ENCODE measurements at places on chromosomes 1 and 21. TPM values are rescaled to one million over a fixed set of nuclear protein-coding genes. Genes with fewer than 3 reads are reported as not detected.

DNA sequence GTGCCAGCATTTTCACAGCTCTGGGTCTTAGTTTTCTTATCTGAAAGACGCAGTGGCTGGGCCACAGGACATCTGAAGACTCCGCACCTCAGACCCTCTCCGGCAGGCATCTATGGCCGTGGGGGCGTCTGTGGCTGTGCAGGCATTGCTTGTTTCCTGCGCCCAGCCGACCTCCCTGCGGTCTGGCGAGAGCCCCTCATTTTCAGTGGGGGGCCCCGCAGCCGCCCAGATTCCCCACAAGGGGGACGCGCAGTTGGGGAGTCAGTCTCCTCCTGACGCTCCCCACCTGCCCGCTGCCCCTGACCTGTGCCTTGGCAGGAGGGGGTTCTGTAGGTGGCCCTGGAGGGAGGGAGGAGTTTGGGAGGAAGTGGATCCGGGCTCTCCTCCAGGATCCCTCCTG, 3.5 kb upstream of the TFF1 start:
- DNase-seq: no peak

- no peak for DNase-seq
Observed at GRCh38 chr1:230312676-230313075, 113.5 kb downstream of the PGBD5 start.

- no peak for DNase-seq
Observed at GRCh38 chr1:111847466-111847865, 91.8 kb downstream of the DDX20 start.

DNA sequence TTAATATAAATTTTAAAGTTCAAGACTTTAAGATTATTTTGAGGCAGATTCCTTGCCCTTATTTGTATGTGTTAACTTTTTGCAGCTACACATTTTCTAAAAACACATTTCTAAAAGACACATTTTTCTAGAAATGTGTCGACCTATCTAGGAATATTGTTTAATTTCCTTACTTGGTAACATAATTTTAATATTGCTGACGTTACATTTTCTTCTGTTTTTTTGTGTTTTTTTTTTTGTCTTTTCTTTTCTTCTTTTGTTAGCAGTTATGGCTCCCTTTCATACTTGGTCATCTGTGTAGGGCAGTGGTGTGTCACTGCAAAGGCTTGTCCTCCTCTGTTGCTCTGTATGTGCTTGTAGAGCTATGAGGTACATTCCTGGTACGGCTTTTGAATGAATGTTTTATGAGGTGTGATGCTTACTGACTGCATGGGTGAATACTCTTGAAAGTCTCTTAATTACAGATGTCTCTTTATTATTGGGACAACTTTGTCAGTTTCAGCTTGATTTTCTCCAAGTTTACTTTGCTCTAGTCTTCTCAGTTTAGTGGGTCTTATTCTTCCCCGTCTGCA, 30.1 kb downstream of the LRRC8D start:
- no peak for DNase-seq

GRCh38 chr1:95282518-95282895, 48.5 kb downstream of the RWDD3 start:
- DNase-seq: no peak

DNA sequence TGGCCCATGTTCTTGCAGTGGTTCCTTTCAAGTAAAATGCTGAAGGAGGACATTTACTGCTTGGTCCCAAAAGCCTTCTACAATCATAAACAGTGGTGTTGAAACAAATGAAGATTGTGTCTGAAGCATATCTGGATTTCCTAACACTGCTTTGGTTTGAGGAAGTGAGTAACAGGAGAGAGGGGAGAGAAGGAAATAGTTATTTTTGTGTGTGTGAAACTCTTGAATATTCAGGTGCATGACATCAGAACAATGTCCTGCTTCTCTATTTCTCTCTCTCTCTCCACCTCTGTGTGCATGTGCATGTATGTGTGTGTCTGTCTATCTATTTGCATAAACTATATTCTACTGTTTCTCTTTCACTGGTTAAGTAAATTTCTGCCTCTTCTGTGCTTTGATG, 61.4 kb upstream of the TNFSF18 start:
- no peak for DNase-seq

E2F2 gene
- 12.1 TPM for total RNA-seq

S100A12 gene
- total RNA-seq: not detected

FMO1 gene
- 0.21 TPM for total RNA-seq
